Esophagus mucosa (tissue), 1 donor: ENCODE measurements at places on chromosomes 1 and 21. TPM values are rescaled to one million over a fixed set of nuclear protein-coding genes. Genes with fewer than 3 reads are reported as not detected.

The PHLDA3 gene
- total RNA-seq: 78.6 TPM

The TRIM33 gene
- 22.2 TPM for total RNA-seq

The SCAMP3 gene
- total RNA-seq: 43.3 TPM

The ACTL8 gene
- total RNA-seq: 0.20 TPM

The ZNF593 gene
- total RNA-seq: 37.9 TPM

The IGFN1 gene
- 0.12 TPM for total RNA-seq

The KRTAP13-1 gene
- total RNA-seq: not detected

The CGN gene
- 9.3 TPM for total RNA-seq

The AGMAT gene
- 1.4 TPM for total RNA-seq

The SPRR4 gene
- not detected for total RNA-seq

The MCOLN3 gene
- total RNA-seq: 0.36 TPM

The PANK4 gene
- 10.1 TPM for total RNA-seq

The NFIA gene
- total RNA-seq: 47.5 TPM

The ZNF697 gene
- total RNA-seq: 1.00 TPM

The NTMT2 gene
- not detected for total RNA-seq

The GPR52 gene
- total RNA-seq: 0.56 TPM

The DMRTA2 gene
- 1.7 TPM for total RNA-seq

The PLPPR5 gene
- not detected for total RNA-seq

The MNDA gene
- total RNA-seq: 0.52 TPM

The CFAP141 gene
- total RNA-seq: not detected

The SPRR2F gene
- total RNA-seq: 198 TPM

The RASSF5 gene
- total RNA-seq: 38.7 TPM

The PTPN22 gene
- total RNA-seq: 1.9 TPM

The LMX1A gene
- total RNA-seq: 0.04 TPM

The BSND gene
- not detected for total RNA-seq

The ICOSLG gene
- total RNA-seq: 2.6 TPM

The KCNJ9 gene
- total RNA-seq: not detected

The RHD gene
- total RNA-seq: not detected

The PRAMEF9 gene
- not detected for total RNA-seq

The EFNA1 gene
- total RNA-seq: 40.9 TPM

The FAM72A gene
- total RNA-seq: 4.2 TPM

The TTLL10 gene
- 1.0 TPM for total RNA-seq

The LHX8 gene
- total RNA-seq: not detected

The TEDDM1 gene
- not detected for total RNA-seq

The CELSR2 gene
- total RNA-seq: 41.6 TPM

The STUM gene
- total RNA-seq: 0.24 TPM

The S100A14 gene
- total RNA-seq: 1,938 TPM

The PTPRC gene
- total RNA-seq: 3.5 TPM
